ENCODE measurements at places on chromosomes 5 and 9. TPM values are rescaled to one million over a fixed set of nuclear protein-coding genes. Genes with fewer than 3 reads are reported as not detected.

The KCNV2 gene
- not detected for total RNA-seq

The ST8SIA4 gene
- total RNA-seq: 0.72 TPM

DNA sequence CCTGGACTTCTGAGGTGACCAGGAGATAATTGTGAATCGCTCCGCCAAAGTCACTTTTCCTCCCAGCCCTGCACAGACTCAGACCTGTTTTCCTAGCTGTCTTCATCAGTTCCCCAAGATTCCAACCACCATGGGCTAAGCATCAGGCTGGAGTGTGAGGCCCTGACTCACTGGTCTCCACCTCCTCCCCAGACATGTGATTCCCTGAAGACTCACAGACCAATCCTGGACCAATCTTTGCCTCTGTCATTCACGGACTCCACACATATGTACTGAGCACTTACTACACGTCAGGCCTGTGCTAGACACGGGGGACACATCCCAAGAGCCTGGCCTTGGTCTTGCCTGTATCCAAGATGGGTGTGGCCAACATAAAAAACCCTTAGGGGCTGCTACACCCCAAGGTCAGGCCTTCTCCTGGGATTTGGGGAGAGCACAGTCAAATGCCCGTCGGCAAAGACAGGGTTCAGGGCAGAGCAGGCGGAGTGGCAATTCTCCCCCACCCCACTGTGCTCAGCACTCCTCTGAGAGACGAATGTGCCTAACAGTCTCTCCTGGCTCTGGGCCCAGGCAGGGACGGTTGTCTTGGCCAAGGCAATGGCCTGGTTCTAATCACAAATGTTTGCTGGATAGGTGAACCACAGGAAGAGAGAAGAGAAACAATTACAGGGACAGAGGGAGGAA, 11.9 kb downstream of the EEIG1 start:
- no peak for DNase-seq

The SLC45A2 gene
- total RNA-seq: not detected

GRCh38 chr9:15182101-15182551, 124.9 kb downstream of the TTC39B start:
- DNase-seq: no peak

GRCh38 chr5:66828548-66829357, 232.6 kb downstream of the MAST4 start:
- DNase-seq: no peak

- no peak for DNase-seq
Observed at GRCh38 chr5:1782385-1783215, 17.0 kb downstream of the MRPL36 start.

The WDR38 gene
- not detected for total RNA-seq

The ADCY2 gene
- total RNA-seq: not detected

DNA sequence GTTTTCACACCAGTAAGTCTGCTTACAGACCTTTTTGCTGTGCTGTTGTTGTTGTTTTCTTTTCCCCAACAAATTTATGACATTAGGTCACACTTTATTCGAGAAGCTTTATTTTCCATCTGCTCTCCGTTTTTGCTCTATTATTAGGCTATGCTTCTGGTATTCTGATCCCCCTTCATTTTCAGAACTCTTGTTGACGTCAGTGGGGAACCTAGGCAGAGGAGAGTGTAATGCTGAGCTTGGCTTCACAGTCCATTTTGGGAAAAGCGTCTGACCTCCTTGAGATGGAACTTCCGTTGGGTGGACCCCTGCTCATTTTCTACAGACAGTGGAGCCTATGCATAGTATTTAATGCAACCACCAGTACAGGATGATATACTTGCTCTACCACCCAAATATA, 387.9 kb upstream of the MEF2C start:
- DNase-seq: no peak

GRCh38 chr9:76542360-76542759, 83.4 kb downstream of the GCNT1 start:
- DNase-seq: no peak

GRCh38 chr5:77640589-77641396, 2.3 kb upstream of the OTP start:
- DNase-seq: no peak

The PHF24 gene
- 0.12 TPM for total RNA-seq

The ARHGEF37 gene
- 2.7 TPM for total RNA-seq

The GABRB2 gene
- not detected for total RNA-seq

DNA sequence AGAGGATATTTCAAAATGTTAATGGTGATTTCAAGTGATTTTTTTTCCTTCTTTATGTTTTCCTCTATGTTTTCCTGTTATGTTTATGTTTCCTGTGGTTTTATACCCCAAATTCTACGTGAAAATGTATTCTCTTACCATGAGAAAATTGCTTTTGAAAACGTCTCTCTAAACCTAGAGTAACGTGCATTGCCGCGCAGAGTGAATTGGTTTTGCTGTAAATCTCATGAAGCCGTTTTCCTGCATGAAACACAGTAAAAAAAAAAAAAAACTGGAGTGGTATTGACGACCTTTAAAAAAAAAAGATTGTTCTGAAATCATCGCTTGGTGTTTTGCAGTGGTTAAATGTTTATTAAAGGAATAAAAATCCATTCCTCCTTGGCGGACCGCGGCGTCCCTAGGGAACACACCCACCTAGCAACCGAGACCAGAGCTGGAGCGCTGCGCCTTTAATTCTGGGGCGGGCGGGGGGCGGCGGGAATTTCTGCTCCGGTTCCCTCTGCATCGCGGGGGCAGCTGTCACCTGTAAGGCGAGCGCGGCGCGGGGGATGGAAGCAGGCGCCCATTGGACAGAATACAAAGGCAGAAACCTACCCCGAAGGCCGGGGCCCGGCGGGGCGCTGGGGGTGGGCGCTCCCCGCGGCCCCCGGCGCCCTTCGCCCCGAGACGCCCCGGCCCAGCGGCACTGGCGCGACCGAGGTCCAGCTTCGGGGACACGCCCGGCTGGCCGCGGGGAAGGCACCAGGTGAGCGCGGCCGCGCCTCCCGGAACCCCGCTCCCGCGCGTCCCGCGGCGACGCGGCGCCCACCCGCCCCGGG, at the start of gene SOWAHA:
Gene SOWAHA, plus strand, starts transcription at position 522 of the 818 bp plus-strand sequence. CDS start 320 bp downstream, outside the sequence.
- no peak for DNase-seq

DNA sequence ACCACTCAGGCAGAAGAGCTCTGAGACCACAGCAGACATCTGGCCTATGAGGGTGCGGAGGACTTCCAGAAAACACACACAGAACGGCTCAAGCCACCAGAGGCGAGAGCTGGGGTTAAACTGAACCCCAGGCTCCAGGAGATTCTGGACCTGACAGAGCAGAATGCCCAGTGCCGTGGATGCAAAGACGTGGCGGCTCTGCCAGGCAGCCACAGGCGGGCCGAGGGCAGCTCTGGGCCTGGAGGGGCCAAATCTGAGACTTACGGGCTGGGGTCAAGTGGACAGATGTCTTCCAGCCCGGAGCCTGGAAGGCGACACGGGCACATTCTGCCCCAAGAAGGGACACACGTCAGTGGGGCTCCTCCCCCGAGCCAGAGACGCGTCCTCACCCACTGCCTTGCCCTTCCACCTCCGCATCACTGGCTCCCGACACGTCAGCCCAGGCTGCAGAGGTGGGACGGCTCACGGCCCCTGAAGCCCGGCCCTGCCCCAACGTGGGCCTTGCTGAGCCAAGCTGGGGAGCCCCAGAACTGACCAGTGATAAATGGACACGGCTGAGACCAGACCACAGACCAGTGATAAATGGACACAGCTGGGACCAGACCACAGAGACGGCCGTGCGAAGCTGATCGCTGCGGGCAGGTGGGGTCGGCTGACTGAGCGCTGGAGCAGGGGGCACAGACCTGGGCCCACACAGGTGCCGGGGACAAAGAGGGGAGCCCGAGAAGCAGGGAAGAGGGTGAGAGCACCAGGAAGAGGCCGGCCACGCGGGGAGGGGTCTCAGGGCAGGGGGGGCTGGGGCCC, 40.9 kb upstream of the NSMF start:
- no peak for DNase-seq

GRCh38 chr9:86287013-86287412, 4.7 kb upstream of the ISCA1 start:
- peak; percentile 23 for DNase-seq

DNA sequence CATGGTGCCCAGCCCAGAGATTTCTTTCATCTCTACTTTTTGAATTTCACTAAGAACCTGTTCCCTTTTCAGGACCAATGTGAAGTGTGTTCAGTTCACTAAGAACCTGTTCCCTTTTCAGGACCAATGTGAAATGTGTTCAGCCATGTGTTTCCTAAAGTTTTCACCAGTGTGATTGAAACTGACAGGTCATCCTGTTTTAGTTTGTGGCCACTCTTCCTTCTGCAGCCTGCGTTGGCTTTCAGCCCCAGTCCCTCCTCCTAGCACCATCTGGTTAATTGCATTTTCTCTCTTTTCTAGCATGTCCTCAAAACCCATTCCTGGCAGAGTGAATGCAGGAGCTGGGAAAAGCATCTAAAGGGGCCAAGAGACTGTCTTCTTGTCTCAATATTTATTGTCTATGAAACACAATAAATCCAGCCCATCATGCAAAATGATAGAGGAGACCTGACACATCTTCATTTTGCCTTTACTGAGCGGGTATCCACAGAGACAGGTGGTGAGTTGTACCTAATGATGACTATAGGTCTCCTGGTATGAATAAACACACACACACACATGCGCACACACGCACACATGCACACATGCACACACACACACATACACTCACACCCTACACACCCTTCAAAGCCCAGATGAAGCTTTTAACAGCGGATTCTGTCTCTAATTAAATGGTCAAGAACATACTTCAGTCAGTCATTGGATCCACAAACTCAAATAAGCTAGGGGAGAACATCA, 6.1 kb upstream of the PANK3 start:
- DNase-seq: no peak

GRCh38 chr9:91899219-91899563, 50.8 kb downstream of the ROR2 start:
- no peak for DNase-seq

The SLC31A2 gene
- 3.7 TPM for total RNA-seq

DNA sequence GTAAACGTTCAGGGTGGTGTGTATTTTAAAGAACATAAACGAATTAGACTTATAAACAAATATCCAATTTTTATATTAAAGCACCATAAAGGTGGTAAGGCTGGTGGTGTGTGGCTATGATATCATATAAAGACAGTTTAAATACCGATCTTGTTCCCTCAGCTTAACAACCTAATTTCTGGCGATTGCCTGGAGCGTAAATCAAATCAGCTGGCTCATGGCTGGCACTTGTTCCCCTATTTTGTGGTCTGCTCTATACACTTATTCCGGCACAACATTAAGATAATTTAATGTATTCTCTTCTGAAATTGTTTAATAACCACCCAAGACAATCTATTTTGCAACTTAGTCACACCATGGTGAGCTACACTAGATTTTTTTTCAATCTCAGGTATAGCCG, 2.4 kb upstream of the HAPLN1 start:
- DNase-seq: no peak

- no peak for DNase-seq
Observed at GRCh38 chr5:58048185-58048925, 411.5 kb downstream of the PLK2 start.

- DNase-seq: no peak
Observed at GRCh38 chr9:34334916-34335315, 5.5 kb downstream of the NUDT2 start.

The TIMD4 gene
- total RNA-seq: 0.17 TPM

The HSD17B3 gene
- not detected for total RNA-seq

GRCh38 chr5:115423051-115423450, 121.5 kb downstream of the FEM1C start:
- no peak for DNase-seq

DNA sequence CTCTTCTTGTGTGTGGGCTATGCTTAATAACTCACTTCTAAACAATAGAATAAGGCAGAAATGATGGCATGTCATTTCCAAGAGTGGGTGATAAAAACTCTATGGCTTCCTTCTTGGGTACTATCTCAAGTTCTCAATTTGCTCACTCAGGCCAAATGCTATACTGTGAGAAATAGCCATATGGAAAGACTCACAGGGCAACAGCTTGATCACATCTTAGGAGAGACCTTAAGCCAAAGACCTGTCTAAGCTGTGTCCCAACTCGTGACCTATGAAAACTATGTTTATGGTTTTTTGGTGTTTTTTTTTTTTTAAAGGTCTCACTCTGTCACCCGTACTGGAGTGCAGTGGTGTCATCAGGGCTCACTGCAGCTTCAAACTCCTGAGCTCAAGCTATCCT, 2.1 kb upstream of the UIMC1 start:
- no peak for DNase-seq

GRCh38 chr9:95137587-95138145, 179.8 kb downstream of the FANCC start:
- no peak for DNase-seq

The CNOT8 gene
- total RNA-seq: 74.7 TPM

- DNase-seq: no peak
Observed at GRCh38 chr5:154878642-154879335, 20.4 kb downstream of the CNOT8 start.

DNA sequence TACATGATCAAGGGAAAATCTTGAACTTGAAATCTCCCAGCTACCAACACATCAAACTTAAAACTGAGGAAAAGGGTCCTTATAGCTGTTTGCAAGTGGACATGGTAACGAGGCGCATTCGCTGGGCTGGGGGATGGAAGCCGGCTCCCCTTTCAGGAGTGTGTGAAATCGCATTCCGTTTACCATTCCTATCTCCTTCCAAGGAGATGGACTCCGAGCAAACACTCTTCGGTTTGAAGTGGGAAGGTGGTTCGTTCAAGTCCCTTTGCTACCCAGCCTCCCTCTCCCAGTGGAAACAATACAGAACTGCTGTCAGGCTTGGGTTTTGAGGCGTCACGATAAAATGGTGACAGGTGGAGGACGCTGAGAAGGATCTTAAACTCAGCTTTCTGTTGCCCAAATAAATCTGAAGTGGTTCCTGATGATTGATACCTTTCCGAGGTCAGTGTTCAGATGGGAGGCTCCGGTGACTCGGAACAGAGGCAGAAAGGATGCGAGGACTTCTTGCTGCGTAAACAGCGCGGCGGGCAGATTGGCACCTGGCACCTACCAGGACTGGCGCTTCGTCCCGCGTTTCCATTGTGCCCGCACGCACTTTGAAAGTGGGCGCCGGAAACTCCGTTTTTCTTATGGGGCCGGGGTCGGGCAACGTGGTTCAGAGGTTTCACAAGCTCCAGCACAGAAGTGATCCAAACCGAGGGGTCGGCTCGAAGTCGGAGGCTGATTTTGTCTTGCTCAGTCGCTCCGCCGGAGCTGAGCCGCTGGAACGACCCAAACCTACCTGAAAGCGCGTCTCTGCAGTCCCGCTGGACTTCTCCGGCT, 7.0 kb downstream of the MSX2 start:
- DNase-seq: no peak

- no peak for DNase-seq
Observed at GRCh38 chr5:982377-983237, 26.0 kb upstream of the NKD2 start.

The UAP1L1 gene
- total RNA-seq: 2.2 TPM

GRCh38 chr5:110414360-110414759, 312.1 kb downstream of the TMEM232 start:
- no peak for DNase-seq

- DNase-seq: peak; percentile 46
Observed at GRCh38 chr5:132962429-132963021, 909 bp downstream of the AFF4 start.

The FCN2 gene
- total RNA-seq: not detected

The FOCAD gene
- total RNA-seq: 32.7 TPM

All from epithelial cell of proximal tubule (primary cell).